GM12864 (cell line): ENCODE measurements at places on chromosomes 11 and 22.

- DNase-seq, result no peak
Observed at GRCh38 chr22:30245181-30245984, 1.2 kb downstream of the LIF start.

GRCh38 chr11:3215346-3216026 lies 3.1 kb downstream of the MRGPRG start:
- DNase-seq, result no peak

GRCh38 chr22:25806579-25806978 lies 64.6 kb downstream of the MYO18B start:
- DNase-seq, result no peak

DNA sequence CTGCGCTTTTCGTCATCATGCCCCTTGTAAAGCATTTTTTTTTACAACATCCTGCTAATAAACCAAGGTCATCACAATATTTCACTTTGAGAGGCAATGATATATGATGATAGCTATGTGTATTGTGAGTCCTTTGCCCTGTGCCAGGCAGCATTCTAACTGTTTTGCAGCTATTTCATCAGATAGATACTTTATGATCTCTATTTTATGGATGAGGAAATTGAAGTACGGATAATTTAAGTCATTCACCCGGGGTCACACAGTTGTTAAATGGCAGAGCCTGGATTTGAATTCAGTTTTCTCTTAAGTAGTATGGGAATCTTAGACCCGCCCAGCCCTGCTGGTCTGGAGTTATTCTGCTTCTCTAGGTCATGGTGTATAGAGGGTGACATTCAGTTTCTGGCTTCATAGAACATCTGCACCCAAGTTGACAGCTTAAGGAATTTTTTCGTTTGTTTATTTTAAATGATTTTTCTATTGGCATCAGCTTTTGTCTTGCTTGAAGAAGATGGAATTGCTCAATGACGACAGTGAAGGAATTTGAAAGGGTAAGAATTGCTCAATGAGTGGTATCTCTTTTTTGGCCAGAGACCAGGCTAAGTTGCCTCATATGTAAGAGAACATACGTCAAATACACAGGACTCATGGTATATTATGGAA lies 926 bp downstream of the PRR5L start:
- no peak for DNase-seq

DNA sequence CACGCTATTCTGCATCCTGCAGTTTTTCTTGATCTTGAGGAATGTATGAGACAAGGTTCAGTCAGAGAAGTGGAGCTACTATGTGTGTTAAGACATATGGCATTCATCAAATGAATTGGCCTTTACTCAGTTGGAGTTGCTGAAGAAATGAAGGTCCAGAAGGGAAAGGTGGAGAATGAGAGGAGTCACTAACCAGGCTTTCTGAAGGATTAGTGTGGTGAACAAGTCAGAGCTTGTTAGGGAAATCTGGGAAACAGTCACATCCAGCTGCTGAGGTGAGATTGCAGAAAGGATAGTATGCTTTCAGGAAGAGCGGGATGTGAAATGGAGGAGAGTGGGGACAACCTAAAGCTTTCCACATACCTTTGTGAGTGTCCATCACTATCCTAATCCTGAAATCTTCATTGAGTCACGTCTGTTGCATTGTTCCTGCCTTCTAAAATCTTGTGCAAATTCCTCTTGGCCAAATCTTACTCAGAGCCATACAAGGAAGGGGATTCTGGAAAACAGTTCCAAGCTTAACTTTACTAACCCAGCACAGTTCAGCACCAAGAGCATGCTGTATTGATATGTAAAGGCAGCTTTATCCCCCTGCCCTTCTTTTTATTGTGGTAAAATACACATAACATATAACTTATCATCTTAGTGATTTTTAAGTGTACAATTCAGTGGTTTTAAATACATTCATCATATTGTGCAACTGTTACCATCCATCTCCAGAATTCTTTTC lies 11.4 kb upstream of the PITPNB start:
- DNase-seq, result no peak

GRCh38 chr11:57792060-57792541 lies 30.5 kb downstream of the CTNND1 start:
- peak; percentile 60 for DNase-seq

- no peak for DNase-seq
Observed at GRCh38 chr22:46483353-46483752, 54.1 kb downstream of the CELSR1 start.

- no peak for DNase-seq
Observed at GRCh38 chr11:44207292-44207691, 102.6 kb downstream of the ALX4 start.

- DNase-seq, result no peak
Observed at GRCh38 chr11:63889344-63889743, 27.6 kb downstream of the RCOR2 start.
